ENCODE measurements at places on chromosomes 13 and 19.

GRCh38 chr19:48490981-48491792 is 20.4 kb downstream of the LMTK3 start:
- H3K27ac ChIP-seq = peak overlapping the region; percentile 0
- peak; percentile 64 for DNase-seq
- no peaks in the 10 kb centered on the region for H3K27me3 ChIP-seq
- no peaks in the 10 kb centered on the region for H3K36me3 ChIP-seq

DNA sequence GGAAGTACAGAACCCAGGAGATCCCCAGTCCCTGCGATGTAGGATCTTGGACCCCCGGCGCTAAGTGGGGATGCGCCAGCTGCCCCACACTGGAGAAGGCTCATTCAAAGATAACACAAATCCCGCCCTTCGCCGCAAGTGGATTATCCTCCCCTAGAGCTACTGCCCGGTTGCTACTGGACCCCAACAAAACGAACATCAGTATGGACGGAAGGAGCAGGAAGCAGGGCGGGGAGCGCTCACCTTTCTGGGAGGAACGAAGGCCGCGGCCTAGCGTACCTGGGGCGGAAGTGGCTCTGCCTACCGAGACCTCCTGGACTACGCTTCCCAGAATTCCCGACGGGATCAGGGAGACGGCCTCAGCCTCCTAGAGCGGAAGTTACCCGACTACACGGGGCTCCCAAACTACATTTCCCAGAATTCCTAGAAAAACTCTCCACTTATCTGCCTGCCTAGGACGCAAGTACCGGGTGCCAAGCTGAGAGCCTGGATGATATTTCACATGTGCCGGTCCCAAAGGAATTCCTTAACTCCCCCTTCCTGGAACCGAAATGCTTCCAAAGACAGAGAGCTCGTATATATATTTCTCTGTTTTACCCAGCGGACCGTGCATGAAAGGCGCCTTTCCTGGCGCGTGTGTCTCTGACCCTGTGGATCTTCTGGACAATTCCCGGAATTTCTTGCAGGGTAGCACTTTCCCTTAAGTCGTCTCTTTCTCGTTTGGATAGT is at the start of gene ZNF112:
TSS of gene ZNF112 (minus strand) at position 298 of the 729 bp plus-strand sequence. CDS start 16,141 bp downstream, outside the sequence.
- H3K27ac ChIP-seq = peak within 1 kb of the TSS; percentile 85
- DNase-seq = peak; percentile 96
- H3K4me3 ChIP-seq = peak within 1 kb of the TSS; percentile 74

- H3K36me3 ChIP-seq = peaks cover 5% of the 10 kb centered on the region
- H3K4me3 ChIP-seq = no peak overlapping the region
- no peak overlapping the region for H3K27ac ChIP-seq
- no peaks in the 10 kb centered on the region for H3K27me3 ChIP-seq
- DNase-seq = no peak
These were observed 12.1 kb upstream of the ANGPTL8 start for GRCh38 chr19:11227195-11227886.

GRCh38 chr19:12156223-12157058 is at the start of gene ZNF625:
TSS of gene ZNF625 (minus strand) at chr19:12156734. CDS start at chr19:12156558, 176 bp downstream.
- H3K4me1 ChIP-seq = no peaks in the 10 kb centered on the region
- H3K36me3 ChIP-seq = no peaks in the 10 kb centered on the region
- peak within 1 kb of the TSS; percentile 76 for H3K4me3 ChIP-seq
- peak within 1 kb of the TSS; percentile 78 for H3K27ac ChIP-seq
- H3K27me3 ChIP-seq = no peaks in the 10 kb centered on the region

GRCh38 chr19:18444513-18444912 is 6.6 kb upstream of the ISYNA1 start:
- no peak overlapping the region for H3K27ac ChIP-seq
- no peaks in the 10 kb centered on the region for H3K27me3 ChIP-seq
- no peak for DNase-seq

DNA sequence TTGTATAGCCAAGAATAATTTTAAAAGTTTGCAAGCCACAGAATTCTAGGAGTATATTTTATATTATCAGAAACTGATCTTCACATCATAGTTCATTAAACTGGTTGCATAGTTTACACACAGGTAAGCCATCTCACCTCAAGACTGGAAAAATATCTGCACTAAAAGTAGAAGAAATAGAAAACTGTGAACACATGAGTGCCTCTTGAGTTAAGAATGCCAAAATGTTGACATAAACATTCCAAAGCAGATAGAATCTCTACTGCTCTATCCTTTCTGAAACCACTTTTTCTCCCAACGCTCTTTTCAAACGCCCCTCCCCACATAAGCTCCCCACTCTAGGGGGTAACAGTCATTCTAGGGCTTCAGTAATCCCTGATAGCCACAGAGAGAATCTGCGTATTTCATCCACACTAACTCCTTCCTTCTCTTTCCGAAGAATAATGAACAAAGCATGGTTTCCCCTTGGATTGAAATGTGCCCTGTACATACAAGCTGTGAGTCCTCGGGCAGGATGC is 201.5 kb downstream of the IRS2 start:
- no peaks in the 10 kb centered on the region for H3K27me3 ChIP-seq
- H3K4me3 ChIP-seq = no peak overlapping the region
- H3K27ac ChIP-seq = no peak overlapping the region
- no peaks in the 10 kb centered on the region for H3K4me1 ChIP-seq
- no peaks in the 10 kb centered on the region for H3K36me3 ChIP-seq

DNA sequence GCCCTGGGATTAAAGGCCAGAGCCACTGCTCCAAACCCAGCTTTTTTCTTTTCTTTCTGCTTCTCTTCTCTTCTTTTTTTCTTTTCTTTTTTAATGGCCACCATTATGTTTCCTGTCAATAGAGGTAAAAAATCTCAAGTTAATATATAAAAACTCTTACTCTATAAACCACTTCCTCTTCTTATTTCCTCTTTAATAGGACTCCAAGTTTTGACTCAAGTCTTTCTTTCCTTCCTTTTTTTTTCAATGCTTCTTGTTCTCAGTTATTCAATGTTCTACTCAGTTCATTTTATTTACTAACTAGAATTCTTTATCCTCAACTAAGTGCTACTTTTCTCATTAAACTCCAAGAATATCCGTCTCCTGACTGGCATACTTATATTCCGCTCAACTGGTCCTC is 27.1 kb upstream of the MYCBP2 start:
- H3K4me1 ChIP-seq = no peaks in the 10 kb centered on the region
- no peaks in the 10 kb centered on the region for H3K36me3 ChIP-seq
- H3K4me3 ChIP-seq = no peak overlapping the region
- H3K27me3 ChIP-seq = no peaks in the 10 kb centered on the region
- peak; percentile 5 for DNase-seq
- H3K27ac ChIP-seq = no peak overlapping the region

DNA sequence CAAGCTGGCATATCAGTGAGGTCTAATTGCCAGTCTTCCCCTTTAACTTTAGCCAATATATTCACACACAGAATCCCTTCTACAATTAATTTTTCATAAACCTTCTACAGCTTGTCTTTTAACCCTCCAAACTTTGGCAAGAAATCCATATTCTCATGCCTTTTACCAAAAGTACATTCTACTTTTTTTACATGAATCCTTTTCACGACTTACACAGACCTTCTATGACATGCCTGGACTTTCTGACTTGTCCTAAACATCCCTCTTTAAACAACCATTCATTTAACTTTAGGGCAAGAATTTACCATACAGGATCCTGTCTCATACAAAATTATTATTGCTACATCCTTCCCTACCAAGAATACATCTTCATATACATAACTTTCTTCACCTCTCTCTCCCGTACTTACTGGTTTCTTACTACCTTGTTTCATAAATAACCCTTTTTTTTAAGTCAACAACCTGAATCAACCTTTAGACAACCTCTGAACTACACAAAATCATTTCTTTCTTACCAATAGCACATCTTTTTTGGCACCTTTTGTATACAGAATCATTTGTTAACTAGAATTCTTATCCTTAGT is 23.5 kb downstream of the ZNF544 start:
- no peaks in the 10 kb centered on the region for H3K27me3 ChIP-seq
- H3K27ac ChIP-seq = no peak overlapping the region
- H3K4me3 ChIP-seq = no peak overlapping the region

GRCh38 chr19:29952177-29952576 is 10.1 kb downstream of the URI1 start:
- DNase-seq = no peak
- no peak overlapping the region for H3K4me3 ChIP-seq
- no peak overlapping the region for H3K27ac ChIP-seq
- H3K4me1 ChIP-seq = no peaks in the 10 kb centered on the region

GRCh38 chr13:110517505-110518225 is 43.9 kb downstream of the RAB20 start:
- H3K4me3 ChIP-seq = no peak overlapping the region
- H3K36me3 ChIP-seq = peaks cover 53% of the 10 kb centered on the region
- no peaks in the 10 kb centered on the region for H3K27me3 ChIP-seq
- H3K4me1 ChIP-seq = peaks cover 15% of the 10 kb centered on the region

GRCh38 chr19:38389101-38389925 is 816 bp downstream of the SPRED3 start:
- DNase-seq = peak; percentile 20
- H3K36me3 ChIP-seq = no peaks in the 10 kb centered on the region
- H3K27me3 ChIP-seq = peaks cover 2% of the 10 kb centered on the region
- H3K27ac ChIP-seq = peak overlapping the region; percentile 15

All from small intestine (tissue), 16 donors.